ENCODE measurements at places on chromosomes 2 and 18. TPM values are rescaled to one million over a fixed set of nuclear protein-coding genes. Genes with fewer than 3 reads are reported as not detected.

- peak; percentile 41 for DNase-seq
Observed at GRCh38 chr2:71156573-71156972, 26.1 kb downstream of the MPHOSPH10 start.

DNA sequence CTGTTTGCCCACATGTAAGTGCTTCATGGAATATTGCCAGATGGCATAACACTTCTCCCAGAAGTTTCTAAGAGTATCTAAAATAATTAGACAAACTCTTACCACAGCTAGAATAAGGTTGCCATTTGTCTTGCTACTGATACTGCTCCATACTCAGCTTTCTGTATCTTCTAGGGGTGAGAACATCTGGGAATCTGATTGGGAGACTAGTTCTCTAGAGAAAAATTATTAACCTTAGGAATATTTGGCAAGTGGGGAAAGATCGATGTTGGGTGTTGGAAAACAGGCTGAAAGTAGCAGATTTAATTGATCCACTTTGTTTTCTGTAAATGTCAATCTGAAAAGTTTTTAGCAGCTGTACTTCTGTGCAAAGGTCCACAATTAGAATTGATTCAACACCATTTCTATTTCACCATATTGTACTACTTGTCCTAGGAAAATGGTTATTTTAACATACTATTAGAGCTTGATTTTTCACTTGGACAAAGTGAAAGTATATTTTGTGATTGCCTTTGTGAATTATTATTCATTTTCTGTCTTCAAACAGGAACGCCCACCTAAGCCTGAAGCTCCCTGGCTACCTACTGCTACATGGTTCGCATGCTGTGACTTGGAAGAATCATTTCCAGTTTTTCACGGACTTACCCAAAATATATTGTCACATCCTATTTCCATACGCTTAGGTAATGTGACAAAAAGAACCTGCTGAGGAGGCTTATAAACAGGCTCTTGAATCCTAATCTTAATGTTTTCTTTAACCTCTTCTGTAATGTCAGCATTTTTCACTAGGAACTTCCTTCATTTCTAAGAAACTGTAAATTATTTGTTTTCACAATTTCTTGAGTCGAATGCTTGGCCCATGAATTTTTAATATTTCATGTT, 147.7 kb downstream of the TRABD2A start:
- DNase-seq: no peak

DNA sequence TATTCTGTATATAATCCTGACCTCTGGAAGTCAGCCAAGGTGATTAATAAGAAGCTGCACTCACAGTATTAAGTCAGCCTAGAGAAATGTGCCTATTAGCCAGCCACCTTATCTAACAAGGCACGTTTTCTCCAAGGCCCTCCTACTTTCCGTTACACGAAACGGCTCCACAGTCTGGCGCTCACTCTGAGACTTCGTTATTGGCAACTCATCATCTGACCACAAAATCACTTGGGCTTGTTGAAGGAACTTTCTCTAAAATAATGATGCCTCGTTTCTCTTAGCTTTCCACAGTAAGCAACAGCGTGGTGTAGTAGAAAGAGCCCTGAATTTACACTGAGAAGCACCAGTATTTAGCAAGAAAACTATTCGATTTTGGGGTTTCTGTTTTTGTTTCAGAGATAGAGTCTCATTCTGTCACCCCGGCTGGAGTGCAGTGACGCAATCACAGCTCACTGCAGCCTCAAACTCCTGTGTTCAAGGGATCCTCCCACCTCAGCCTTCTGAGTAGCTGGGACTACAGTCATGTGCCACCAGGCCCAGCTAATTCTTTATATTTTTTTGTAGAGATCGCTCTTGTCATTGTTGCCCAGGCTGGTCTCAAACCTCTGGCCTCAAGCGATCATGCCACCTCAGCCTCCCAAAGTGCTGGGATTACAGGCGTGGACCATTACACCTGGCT, 53.6 kb upstream of the SLC14A1 start:
- peak; percentile 16 for DNase-seq

GRCh38 chr2:191835539-191836350, 11.1 kb downstream of the CAVIN2 start:
- no peak for DNase-seq

PXDN gene
- polyA plus RNA-seq: 179 TPM

NRP2 gene
- polyA plus RNA-seq: 64.8 TPM
